ENCODE measurements at places on chromosomes 1 and 21. TPM values are rescaled to one million over a fixed set of nuclear protein-coding genes. Genes with fewer than 3 reads are reported as not detected.

The PTPN22 gene
- 0.24 TPM for total RNA-seq

The KRTAP21-3 gene
- total RNA-seq, result not detected

DNA sequence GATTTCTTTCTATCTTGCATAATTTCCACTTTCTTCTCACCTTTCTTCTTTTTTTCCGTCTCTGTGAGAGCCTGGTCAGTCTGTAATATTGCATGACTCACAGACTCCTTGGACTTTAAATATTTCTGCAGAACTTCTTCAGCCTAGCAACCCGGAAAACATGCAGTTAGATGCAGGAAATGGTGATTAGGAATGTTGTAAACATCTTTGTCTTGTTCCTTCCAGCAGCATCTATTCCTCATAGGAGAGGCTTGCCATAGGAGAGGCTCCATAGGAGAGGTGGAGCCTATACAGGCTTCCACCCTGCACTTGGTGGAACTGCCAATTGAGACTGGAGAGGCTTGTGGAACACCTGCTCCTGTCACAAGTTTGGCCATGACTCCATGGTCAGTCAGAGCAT lies 10.0 kb downstream of the GBP5 start:
- H3K27me3 ChIP-seq, result no peaks in the 10 kb centered on the region
- H3K4me1 ChIP-seq, result peaks cover 14% of the 10 kb centered on the region
- H3K36me3 ChIP-seq, result no peaks in the 10 kb centered on the region

DNA sequence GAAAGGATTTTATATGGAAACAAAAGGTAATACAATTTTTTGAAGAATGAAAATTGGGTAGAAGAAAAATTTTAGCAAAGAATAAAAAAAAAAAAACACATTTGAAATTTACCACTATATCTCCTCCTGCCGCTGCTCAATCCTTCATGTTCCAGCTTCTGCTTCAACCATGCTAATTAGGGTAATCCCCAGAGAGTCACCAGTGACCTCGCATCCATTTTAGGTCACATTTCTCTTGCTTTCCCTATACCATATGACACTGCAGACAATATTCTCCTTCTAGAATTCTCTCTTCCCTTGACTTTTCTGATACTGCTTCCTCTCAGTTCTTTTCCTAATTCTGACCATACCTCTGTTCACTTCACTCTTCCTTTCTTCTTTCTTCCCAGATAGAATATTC lies 237.1 kb downstream of the USH2A start:
- H3K27me3 ChIP-seq, result no peaks in the 10 kb centered on the region
- DNase-seq, result no peak
- H3K4me1 ChIP-seq, result peaks cover 34% of the 10 kb centered on the region

The NMNAT2 gene
- total RNA-seq, result 0.26 TPM

The ADAMTS4 gene
- not detected for total RNA-seq

The KLF17 gene
- total RNA-seq, result not detected
